ENCODE measurements at places on chromosomes 4 and X.

GRCh38 chr4:168601899-168602298 is 105.0 kb downstream of the PALLD start:
- DNase-seq = no peak

DNA sequence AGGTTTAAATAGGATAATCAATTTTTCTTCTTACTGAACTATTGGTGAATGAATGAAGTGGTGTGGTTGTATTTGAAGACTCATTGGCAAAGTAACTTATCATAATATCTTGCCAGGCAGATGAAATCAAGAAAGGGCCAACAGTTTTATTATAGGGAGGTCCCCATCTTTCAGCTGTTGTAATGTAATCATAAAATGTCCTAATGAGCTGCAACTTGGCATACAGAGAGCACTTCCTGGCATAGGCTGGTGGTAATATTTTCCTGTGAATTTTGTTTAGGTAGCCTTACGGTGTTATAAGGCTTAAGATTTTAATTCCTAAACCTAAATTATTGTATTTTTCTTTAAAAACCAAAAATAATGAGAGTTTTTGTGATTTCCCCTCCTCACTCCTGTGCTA is 17.5 kb downstream of the FHIP1A start:
- peak; percentile 26 for DNase-seq

GRCh38 chr4:185914583-185915199 is 102.7 kb upstream of the SORBS2 start:
- no peak for DNase-seq

- DNase-seq = no peak
Measured at GRCh38 chr4:30182786-30183185, 537.4 kb upstream of the PCDH7 start.

DNA sequence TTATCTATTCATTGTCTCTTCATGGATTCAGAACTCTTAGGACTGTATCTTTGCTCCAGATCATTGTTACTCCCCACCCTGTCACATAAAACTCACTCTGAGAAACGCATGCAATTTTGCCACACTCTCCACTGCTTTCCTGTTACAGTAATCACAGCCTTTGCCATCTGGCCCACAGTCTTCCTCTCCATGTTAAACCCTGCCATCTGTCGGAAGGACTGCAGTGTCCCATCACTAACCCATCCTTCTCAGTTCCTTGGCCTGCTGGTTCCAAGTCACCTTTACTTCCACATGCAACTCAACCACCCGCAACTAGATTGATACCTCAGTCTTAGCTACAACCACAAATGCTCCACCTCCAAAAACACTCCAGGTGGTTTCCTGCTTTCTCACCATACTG is 308.7 kb upstream of the FAM241A start:
- no peak for DNase-seq

DNA sequence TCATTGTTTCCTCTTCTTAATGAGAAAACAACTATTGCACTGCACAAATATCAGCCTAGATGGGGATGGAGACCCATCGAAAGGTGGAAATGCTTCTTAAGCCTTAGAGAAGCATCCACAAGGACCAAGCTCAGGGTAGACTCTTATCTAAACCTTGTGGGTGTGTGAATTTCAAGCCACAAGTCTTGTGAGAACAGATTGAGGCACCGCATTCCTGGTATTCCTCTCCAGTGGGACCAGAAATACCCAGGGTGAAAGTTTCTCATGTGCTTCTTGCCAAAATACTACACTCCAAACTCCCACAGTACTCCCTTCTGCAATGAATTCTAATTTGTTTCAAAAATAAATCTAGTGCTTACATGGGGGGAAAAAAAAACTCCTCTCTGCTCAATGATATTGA is 375.6 kb downstream of the PDGFC start:
- DNase-seq = no peak

DNA sequence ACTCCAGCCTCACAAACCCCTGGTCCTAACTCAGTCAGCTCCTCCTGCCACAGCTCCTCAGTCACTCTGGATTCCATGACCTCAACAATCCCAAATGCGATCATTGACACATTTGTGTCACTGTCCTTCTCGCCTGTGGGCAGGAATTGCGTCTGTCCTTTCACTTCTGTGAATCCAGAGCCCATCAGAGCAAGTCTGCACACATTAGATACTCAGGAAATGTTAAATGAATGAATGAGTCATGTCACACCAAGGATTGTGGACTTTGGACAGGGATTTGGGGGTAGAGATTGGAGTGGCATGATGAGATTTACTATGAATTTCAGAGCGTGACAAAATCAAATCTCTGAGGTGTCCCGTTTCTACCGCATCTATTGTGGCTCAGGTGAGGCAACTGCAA is 11.8 kb upstream of the CLDN24 start:
- DNase-seq = peak; percentile 21

- DNase-seq = no peak
Measured at GRCh38 chr4:157221426-157221894, 932 bp downstream of the GRIA2 start.

DNA sequence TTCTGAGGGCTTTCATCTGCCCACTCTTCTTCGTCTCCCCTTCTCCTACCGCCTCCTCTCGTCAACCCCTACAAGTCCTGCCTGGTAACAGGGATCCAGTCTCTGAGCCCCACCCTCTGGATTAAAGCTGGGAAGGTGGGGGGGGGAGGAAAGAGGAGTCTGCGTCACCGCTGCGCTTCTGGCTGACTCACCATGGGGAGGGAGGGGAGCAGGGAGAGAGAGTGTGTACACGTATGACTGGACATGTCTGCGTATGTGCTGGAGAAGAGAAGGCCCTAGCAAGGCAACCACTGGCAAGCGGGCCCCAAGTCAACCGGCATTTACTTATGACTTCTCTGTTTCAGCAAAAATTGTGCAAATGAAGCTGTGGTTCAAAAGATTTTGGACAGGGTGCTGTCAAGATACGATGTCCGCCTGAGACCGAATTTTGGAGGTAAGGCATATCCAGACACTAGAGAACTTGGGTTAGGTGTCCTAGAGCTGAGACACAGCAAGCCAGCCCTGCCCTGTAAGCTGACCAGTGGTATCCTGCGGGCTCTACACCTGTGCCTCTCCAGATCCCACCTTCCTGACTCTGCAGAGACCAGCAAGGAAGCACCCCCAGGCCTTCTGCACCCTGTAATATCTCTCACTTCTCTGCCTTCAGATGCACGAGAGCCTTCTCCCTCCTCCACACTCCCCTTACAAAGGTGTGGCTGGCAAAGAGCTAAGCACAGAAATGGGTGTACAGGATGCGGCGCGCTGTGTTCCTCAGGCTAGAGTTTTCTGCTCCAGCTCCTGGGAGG is 2.5 kb downstream of the GABRQ start:
- DNase-seq = no peak

- DNase-seq = no peak
Measured at GRCh38 chr4:15703439-15703838, 574 bp downstream of the BST1 start.

GRCh38 chr4:98305576-98305975 is 44.4 kb downstream of the RAP1GDS1 start:
- DNase-seq = no peak

- DNase-seq = no peak
Measured at GRCh38 chr4:155709918-155710317, 43.3 kb downstream of the GUCY1A1 start.

DNA sequence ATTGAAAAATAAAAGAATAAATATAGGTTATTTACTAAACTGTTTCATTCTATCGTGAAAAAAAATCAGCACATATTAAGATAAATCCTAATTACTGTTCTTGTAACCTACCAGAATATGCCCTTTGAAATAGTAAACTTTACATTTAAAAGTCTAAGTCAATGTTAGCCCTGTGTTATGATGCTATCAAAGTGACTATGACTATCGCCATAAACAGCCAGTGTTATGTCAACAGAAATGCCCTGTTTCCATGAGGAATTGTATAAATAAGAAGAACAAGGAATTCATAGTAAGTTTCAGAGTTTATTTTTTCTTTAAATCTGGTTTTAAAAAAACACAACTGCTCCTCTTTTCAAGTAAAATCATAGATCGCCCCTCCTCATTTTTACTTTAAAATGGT is 11.4 kb downstream of the NR3C2 start:
- no peak for DNase-seq

DNA sequence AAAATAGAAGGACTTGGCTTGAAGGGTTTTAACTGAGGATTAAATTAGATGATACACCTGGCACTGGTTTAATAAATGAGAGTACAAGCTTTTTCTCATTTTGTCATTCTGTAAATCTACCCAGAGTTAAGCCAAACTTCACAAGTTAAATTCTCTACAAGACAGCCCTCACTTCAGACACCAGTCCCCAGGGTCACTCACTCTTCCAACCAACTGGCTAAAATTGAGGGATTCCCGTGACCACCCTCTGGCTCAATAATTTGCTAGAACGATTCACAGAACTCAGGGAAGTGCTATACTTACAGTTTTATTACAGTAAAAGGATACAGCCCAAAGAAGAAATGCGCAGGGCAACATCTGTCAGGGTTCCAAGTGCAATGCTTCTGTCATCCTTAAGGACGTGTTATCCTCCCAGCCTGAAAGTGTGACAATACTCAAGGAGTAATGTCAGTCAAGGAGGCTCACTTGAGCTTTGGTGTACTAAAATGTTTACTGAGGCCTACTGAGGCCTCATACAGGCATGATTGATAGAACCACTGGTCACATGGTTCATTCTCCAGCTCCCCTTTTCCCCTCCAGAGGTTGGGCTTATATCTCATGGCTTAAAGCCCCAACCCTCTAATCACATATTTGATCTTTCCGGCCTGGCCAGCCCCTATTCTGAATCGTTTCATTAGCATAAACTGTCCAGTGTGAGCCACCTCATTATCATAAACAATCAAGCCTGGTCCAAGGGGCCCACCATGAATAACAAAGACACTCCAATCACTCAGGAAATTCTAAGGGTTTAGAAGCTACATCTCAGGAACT is 9.6 kb upstream of the TMSB4X start:
- no peak for DNase-seq

Data from LHCN-M2 (cell line).